ENCODE measurements at places on chromosomes 4 and X.

DNA sequence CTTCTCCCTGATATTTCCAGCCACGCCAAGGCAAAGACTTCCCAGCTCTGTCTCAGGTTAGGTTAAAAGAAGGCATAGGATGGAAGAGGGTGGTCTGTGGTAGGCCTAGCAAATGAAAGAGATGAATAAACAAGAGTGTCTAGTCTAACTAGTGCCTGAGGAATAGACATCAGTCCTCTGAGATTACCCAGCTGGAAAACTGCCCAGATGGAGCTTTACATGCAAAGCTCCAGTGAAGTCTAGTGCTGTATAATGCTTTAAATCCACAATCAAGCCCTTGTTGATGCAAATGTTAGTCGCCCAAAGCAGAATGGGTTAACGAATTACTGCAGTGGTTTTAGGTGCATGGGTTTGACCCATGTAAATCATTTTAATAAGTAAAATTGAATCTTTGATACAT lies 24.8 kb upstream of the GUCY1B1 start:
- DNase-seq, result peak; percentile 4

DNA sequence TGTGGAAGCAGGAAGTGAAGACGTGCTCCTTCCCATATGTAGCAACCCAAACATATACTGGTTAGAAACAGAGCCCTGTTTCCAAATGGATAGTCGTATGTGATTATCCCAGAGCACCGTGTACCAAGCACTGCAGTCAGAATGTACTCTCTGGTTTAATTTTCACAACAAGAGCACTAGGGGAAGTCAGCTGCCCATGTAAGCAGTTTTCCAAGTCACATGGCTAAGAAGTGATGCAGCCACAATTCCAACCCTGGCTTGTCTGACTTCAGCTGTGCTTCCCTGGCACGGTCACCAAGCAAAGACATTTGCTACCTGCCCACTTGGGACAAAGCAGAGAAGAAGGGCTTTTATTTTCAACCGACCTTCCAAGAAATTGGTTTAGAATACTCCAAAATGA lies 28.2 kb upstream of the CEP135 start:
- peak; percentile 9 for DNase-seq

- DNase-seq, result no peak
These were observed 255.1 kb upstream of the GPRIN3 start for GRCh38 chr4:89562746-89563145.

DNA sequence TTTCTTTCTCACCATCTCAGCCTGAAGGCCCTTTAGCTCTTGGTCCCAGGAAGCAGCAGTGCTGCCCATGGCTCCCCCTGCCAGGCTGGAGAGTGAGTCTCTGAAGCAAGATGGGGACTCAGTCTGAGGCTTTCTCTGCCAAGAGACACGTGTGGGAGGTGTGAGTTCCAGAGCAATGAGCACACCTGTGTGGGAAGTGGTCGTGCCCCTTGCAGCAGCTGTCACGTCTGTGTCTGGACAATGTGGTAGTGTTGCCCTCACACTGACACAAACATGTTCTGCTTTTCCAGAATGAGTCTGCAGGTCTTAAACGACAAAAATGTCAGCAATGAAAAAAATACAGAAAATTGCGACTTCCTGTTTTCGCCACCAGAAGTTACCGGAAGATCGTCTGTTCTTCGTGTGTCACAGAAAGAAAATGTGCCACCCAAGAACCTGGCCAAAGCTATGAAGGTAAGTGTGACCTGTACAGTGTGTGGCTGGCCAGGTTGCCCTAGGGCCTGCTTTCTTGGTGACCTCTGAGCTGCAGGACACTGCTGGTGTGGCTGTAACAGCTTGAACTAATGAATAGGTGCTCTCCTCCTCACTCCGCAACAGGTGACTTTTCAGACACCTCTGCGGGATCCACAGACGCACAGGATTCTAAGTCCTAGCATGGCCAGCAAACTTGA lies 1.9 kb downstream of the TACC3 start:
- DNase-seq, result no peak
